ENCODE measurements at places on chromosomes 11 and 22.

- DNase-seq = no peak
These were observed 9.8 kb downstream of the PDHX start for GRCh38 chr11:34926101-34926830.

DNA sequence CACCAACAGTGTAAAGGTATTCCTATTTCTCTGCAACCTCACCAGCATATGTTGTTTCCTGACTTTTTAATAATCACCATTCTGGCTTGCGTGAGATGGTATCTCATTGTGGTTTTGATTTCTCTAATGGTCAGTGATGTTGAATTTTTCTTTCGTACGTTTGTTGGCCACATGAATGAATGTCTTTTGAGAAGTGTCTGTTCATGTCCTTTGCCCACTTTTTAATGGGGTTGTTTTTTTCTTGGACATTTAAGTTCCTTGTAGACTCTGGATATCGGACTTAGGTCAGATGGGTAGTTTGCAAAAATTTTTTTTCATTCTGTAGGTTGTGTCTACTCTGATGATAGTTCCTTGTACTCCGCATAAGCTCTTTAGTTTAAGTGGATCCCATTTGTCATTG, 22.8 kb downstream of the USP35 start:
- no peak for DNase-seq

GRCh38 chr11:61743486-61744095, 8.8 kb upstream of the MYRF start:
- no peak for DNase-seq

- no peak for DNase-seq
These were observed 1333.3 kb downstream of the BRD1 start for GRCh38 chr22:48494256-48494967.

DNA sequence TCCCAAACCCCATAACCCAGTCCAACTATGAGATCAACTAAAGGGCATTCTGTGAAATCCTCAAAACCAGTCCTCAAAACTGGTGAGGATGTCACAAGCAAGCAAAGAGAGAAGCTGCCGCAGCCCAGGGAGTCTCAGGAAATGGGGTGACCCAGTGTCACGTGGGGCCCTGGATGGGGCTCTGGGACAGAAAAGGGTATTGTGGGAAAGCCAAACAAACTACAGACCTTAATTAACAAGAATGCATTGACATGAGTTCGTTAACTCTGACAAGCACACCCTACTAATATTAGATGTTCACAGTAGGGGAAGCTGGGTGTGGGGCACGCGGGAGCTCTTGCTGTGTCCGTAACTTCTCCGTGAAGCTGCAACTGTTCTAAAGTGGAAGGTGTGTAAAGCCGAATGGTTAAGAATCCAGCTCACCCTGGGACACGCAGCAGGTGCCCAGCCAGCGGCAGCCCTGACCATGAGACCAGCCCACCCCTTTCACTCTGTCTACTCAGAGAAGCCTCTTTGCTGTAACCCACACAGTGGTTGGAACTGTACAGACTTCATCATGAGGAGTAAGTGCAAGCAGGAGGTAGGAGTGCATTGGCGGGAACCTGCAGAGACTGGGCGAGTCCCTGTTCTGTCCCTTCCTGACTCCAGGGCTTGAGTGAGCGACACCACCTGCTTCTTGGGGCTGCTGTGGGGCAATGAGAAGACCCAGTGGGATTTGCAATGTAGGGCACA, 17.9 kb downstream of the LINC01488 start:
- no peak for DNase-seq

DNA sequence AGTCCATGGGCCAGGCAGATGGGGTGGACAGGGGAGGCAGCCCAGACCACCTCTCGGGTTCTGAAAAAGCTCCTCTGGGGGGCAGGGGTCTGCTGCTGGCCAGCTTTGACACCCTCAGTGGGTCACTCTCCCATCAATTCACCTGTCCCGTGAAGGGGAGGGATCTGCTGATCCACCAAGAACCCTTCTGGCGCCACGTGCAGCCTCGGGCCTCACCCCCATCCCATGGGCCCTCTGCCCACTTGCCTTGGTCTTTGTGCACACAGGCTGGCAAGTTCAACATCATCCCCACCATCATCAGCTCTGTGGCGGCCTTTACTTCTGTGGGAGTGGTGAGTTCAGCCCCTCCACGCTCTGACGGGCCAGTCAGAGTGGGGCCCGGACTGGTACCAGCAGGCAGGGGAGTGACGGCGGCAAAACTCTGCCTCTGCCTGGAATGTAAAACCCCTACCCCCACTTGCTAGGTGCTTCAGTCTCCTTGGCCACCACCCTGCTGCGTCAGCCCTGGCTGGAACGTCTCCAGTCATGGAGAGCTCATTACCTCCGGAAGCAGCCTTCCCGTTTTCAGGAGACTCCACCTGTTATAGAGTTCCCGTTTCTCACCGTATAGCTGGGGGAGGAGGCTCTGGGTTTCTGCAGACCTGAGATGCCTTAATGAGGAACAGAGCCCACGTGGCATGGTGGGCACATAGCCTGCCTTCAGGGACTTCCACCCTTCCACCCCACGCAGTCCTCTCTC, 12.7 kb downstream of the PRG3 start:
- no peak for DNase-seq

- no peak for DNase-seq
These were observed 114.9 kb downstream of the ETS1 start for GRCh38 chr11:128472128-128473089.

DNA sequence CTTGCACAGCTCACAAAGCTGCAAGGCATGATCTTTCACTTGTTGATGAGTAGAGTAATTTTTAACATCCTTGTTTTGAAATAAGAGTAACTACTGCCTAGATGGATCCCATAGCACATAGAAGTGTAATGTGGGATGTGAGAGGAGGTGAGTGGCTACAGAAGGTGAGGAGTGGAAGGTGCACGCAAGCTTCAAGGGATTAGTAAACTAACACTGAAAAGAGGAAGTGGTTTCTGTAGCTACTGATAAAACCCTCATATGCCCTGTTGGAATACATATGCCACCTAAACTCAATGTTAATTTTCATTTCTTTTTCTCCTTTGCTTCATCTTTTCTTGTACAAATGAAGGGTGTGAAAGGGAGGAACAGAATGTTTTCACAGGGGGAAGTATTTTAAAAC, 22.0 kb upstream of the CTSC start:
- no peak for DNase-seq

DNA sequence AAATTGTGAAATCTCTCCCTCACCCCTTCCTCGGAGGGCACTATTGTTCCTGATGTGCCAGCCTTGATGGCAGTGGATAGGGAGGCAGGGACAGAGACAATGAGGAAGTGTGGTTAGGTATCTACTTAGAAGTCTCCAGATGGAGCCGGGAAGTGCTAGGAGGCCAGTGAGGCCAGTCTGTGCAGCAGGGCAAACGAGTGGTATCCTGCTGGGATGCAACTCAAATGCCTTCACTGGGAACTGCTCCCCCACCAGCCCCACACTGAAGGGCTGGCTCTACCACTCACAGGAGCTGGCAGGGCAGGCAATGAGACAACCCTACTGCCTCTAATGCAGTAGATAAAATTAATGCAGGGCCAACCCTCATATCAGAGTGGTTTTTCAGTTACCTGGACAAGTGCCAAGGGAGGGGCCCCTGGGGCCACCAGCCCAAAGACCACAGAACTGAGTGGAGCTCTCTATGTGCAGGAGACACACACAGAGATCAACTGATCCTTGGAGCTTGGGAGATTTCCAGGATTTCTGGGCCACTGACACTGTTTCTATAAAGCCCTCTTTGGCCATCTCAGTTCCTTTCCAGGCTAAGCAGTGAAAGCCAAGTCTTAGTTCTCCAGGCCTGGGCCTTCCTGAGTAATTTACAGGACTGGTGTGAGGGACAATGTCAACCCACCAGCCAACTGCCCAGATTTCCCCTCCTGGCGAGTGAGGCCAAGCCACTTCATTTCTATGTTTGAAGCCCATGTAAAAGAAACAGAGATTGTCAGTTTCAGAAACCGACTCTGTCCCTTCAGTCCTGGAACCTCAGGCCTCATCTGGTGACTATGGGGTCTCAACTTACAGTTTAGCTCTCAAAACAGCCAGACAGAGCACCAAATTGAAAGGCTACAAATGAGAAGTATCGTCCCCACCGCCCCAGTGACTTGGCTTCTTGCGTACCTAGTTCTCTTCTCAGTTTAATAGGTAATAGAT, 4.1 kb downstream of the MIF start:
- DNase-seq = no peak

DNA sequence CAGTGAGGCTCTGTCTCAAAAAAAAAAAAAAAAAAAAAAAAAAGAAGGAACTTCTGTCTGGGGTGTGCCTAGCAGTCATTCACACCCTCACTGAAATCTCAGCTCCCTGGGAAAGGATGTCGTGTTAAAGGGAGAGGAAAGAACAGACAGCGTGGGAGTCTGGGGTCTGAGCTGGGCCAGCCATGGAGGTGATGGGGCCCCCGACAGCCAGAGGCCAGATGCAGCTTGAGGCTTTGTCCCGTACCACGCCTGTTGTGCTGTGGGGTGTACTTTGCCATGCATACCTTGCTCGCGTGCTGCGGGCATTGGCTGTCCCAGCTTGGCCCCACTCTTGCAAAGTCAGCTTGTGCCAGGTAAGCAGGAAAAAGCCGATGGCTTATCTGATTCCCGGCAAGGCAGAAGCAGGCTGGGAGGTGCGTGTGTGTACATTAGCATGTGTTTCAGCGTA, 4.6 kb downstream of the SYT12 start:
- no peak for DNase-seq

- DNase-seq = no peak
These were observed 5.7 kb downstream of the CTSD start for GRCh38 chr11:1757861-1758610.

GRCh38 chr11:20102397-20102796, 57.9 kb downstream of the DBX1 start:
- DNase-seq = no peak

DNA sequence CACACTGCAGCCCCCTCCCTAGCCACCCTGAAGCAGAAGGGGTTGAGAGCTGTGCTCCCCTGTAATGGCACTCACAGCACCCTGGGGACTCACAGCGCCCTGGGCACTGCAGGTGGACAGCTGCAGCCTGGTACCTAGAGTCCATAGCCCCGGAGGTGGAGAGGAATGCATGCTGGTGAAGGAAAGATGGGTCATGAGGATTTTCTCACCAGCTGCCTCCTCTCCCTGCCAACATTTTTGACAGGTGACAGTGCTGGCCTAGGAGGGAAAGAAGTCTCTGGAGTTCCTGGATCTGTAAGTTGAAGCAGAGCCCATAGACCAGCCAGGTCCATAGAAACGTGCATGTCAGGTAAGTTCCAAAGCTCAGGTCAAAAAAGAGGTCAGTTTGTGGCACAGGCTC, 330.5 kb downstream of the TENM4 start:
- no peak for DNase-seq

GRCh38 chr11:837990-838307, 4.4 kb downstream of the POLR2L start:
- DNase-seq = no peak

- DNase-seq = no peak
These were observed 109.2 kb downstream of the FAM76B start for GRCh38 chr11:95680169-95680929.

GRCh38 chr22:17087498-17088131, 2.8 kb downstream of the IL17RA start:
- DNase-seq = no peak

- no peak for DNase-seq
These were observed 1030.4 kb upstream of the CNTN5 start for GRCh38 chr11:97990162-97990920.

GRCh38 chr22:35384975-35385588, 4.2 kb downstream of the HMOX1 start:
- no peak for DNase-seq

DNA sequence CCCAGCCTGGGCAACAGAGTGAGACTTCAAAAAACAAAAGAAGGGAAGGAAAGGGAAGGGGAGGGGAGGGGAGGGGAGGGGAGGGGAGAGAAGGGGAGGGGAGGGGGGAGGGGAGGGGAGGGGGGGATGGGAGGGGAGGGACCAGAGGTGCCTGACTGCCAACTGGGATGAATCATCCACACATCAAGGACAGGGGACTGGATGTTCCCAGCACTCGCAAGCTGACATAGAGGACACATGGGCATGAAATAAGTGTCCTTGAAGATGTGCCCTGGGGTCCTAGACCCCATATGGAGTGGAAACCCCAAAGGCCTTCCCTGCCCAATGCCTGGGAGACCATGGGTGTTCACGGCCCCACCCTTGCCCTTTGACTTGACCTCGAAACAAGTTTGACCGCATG, 19.8 kb downstream of the TST start:
- no peak for DNase-seq

DNA sequence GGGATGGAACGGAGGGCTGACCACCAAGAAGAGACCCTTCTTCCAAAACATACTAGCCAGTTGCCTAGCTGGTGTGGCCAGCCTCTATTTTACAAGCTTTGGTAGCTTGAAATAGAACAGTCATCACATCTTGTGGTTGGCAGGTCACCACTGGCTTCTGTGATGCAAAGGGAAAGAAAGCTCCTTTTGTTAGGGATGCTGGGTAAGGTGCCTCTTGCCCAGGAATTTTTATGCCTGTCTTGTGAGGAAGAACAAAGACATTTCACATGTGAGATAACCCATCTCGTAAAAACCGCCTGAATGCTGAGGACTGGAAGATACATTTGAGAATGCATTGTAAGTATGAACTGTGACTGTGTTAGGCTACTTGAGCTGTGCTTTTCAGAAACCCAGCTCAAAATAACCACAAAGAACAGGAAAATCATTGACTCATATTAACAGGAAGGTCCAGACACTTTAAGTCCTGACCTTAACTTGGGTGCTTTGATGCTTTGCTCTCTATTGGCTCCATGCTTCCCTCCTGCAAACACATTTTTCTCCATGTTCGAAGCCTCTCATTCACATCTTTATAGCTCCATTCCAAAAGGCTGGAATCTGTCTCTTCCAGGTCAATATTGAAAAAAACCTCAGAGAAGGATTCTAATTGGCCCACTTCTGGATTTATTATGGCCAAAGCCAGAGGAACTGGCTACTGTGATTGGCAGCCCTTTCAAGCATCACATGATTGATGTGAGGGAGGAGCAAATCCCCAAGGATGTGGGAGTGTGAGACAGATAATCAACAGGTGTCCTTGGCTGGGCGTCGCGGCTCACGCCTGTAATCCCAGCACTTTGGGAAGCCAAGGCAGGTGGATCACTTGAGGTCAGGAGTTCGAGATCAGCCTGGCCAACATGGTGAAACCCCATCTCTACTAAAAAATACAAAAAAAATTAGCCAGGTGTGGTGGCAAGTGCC, 53.9 kb downstream of the MICAL2 start:
- DNase-seq = no peak

DNA sequence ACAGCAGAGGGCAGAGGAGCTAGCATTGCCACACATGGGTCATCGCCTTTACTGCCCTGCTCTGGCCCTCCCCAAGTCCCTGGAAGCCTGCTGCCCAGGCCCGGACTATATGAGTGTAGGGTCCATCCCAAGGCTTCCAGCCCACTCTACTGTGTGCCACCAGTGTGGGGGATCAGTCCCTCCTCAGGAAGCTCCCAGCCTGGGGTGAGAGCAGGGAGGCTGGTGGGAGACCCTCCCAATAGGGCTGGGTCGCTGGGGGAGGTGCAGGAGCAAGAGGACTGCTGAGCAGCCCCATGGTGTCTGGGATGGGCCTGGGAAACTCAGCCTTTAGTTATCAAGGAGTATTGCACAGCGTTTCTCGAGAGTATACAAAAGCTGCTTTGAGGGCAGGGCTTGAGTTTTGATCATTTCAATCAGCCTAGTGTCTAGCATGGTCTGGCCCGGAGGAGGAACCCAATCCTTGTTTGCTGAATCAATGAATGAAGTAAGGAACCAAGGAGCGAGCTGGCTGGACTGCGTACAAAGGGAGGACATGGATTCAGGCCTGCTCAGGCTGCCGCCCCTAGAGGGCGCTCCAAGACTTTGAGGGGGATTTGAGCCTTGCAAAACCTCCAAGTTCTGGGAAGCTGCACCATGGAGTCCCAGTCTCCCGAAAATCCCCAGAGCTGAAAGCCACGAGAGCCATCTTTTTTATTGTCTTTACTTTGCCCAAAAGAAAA, 89.0 kb upstream of the PARVA start:
- DNase-seq = peak; percentile 92

GRCh38 chr11:47105974-47106373, 70.7 kb downstream of the ARFGAP2 start:
- no peak for DNase-seq

All from neural crest cell (in vitro differentiated cells).